Anterior cingulate cortex (tissue), 58 donors: ENCODE measurements at places on chromosomes 11 and 22.

- DNase-seq, result no peak
These were observed 5.1 kb downstream of the ZNF70 start for GRCh38 chr22:23745791-23746190.

DNA sequence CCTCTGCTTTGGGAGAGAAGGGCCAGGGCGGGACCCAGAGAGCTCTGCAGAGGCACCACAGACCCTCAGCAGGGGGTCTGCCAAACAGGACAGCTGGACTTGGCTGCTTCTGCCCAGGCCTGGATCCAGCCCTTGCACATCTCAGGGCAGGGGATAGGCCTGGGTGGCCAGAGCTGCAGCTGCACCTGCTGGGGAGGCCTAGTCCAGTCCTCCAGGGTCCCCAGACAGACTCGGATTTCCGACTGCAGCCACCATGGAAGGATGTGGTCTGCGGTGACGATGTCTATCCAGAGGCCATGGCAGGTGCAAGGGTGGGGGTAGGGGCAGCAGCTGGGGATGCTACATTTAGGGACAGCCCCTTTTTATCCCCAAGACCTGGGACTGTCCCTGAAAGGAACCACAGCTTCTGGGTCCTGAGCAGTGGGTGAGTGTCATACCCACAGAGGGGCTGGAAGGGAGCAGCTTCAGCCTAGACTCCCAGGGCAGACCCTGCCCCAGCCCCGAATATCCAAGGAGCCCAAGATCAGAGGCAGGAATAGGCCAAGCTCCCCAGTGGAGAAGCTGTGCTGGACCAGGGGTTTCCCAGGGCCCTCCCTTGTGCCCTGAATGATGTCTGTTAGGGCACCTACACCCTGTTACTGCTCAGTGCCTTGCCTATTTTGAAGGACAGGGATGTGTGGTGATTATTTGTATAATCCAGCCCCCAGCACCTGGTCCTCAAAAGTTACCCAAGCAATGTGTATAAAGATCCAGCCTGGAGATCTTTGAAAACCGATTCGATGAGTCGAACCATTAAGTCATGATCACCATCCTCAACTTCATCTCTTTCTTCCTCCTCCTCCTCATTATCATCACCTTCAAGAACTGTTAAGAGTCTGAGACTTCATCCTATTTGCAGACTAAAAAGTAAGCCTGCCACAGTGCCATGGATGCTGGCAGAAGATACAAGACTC lies 2.5 kb upstream of the IGLL5 start:
- DNase-seq, result no peak

DNA sequence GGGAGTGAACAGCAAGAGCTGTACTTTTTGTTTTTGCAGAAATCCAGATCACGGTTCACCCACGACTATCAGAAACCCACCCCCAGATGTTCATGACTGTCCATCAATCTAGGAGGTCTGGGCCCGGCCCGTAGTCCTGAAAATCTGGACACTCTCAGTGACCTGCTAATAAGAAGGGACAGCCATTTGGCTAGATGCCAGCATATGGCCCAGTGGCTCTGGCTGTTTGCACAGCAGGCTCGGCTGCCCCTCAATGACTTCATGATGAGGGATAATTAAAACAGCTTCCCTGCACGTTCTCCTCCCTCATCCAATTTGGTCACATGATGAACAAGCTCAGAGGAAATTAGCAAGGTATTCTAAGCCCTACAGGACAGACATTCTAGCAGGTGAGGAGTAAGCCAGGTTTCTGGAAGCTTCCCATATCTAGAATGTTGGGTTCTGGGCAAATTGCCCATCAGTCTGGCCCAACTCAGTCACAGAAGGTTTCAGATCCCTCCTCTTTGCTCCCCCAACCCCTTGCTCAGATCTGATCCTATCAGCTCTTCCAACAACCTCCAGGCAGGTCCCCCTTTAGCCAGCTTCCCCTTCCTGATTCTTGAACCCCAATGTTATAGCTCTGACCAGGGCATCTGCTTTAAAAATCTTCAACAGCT lies 397.3 kb downstream of the SHANK2 start:
- no peak for DNase-seq

DNA sequence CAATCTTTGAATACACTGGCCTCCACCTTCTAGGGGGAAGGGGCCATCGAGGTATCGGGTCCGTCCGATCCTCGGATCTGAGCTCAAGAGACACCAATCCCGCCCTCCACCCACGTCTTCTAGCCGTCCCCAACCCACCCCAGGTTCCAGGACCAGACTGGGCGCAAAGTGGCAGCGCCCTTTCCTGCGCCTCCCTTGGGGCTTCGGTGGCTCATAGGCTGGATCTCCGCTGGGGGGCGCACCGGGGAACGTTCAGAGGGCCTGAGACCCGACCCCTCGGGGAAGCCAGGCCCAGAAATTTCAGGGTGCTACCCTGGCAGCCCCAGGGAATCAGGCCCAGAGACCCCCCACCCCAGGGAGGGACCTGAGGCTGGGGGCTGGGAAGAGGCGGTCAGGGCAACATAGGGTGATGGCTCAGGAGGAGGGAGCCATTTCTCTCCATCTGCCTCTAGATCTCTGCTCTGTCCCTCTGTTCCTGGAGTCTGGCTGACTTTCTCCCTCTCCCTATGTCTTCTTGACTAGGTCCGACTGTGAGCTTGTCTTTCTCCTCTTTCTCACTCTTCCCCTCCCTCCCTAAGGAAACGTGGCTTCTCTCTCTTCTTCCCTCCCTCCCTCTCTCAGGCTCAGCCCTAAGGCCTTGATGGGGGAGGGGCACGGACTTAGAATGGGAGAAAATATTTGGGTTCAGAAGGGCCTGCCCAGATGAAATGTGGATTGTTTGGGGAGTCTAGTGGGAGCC lies 1.1 kb downstream of the CREB3L1 start:
- DNase-seq, result no peak

- DNase-seq, result peak; percentile 26
These were observed 35.4 kb downstream of the MCHR1 start for GRCh38 chr22:40714499-40715337.

- DNase-seq, result peak; percentile 37
These were observed 689 bp downstream of the RAB39A start for GRCh38 chr11:107928767-107929507.

DNA sequence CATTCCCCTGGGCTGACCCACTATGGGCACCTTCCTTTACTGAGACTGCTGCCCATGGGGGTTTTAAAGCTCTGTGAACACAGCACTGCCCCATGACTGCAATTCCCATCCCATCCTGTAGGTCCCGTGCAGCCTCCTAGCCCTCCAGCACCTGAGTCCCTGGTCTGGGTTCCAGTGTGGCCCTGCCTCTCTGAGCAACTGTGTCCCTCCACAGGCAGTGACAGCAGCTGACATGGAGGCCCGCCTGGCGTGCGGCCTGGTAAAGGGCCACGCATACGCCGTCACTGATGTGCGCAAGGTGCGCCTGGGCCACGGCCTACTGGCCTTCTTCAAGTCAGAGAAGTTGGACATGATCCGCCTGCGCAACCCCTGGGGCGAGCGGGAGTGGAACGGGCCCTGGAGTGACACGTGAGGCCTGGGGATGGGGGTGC lies 12.6 kb downstream of the OMP start:
- DNase-seq, result no peak

DNA sequence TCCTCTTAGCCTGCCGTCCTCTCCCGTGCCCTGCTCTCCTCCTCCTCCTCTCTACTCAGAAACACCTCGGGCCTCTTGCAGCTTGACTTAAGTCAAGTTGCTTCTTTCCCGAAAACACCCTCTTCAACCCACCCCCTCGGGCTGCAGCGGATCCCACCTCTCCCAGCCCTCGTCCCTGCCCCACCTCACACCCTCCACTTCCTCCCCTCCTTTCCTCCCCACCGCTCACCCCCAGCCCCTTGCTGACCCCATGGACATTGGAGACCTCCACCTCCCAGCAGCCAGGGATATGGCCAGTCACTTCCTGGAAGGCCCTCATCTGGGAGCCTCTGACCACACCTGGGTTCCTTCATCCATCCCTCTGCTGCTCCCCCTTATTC lies 8.5 kb upstream of the CYTH4 start:
- DNase-seq, result no peak

DNA sequence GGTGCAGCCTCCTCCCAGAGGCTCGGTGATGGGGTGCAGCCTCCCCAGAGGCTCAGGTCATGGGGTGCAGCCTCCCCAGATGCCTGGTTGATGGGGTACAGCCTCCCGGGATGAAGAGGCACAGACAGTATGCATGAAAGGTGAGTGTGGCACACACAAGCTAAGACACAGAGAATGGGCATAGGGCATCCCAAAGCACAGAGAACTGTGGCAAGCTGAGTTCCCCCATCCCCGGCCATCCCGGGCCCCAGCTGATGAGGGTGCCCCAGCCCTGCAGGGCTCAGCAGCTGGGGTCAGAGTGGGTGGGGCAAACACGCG lies 4.8 kb upstream of the SYT8 start:
- DNase-seq, result no peak

- DNase-seq, result peak; percentile 60
These were observed 669 bp upstream of the TIGD3 start for GRCh38 chr11:65353900-65354264.

DNA sequence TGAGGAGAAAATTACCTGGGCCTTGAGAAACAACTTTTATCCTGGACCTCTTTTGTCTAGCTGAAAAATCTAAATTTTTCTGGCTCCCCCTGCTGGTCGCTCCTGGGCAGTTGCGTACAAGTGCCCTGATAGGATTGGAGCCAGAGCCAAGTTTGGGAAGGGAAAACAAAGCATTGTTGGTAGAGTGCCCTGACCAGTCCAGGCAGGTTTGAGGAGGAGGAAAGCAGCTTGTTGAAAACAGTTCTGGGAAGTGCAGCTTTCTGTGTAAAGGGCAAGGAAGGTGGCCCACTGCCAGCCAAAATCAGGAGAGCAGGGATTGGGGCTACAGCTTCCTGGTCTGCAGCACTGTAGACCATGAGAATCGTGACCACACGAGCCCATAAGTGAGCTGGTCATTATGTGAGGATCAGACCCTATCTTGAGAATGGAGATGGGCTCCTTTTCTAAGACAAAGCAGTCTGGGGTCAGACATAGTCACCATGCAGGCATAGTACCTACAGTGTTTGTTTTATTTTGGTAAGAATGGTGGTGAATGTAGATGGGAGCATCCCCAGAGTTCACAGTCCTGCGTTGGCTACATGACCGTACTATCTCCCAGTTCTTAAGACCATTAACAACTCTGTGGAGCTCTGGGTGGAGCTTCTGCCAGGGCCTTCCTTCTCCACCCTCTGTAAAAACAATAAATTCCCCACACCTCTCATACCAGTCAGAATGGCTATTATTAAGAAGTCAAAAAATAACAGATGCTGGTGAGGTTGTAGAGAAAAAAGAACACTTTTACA lies 21.3 kb upstream of the PIK3IP1 start:
- DNase-seq, result peak; percentile 19

DNA sequence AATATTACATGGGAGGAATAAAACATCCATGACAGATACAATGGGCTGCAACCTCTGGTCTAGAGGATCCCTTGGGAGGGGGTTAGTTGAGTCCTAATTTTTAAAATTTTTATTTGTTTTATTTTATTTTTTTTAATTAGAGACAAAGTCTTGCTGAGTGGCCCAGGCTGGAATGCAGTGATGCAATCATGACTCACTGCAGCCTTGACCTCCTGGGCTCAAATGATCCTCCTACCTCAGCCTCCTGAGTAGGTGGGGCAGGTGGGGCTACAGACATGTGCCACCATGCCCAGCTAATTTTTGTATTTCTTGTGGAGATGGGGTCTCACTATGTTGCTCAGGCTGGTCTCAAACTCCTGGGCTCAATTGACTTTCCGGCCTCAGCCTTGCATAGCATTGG lies 43.1 kb downstream of the FDX1 start:
- DNase-seq, result no peak
